ENCODE measurements at places on chromosomes 5 and 9.

DNA sequence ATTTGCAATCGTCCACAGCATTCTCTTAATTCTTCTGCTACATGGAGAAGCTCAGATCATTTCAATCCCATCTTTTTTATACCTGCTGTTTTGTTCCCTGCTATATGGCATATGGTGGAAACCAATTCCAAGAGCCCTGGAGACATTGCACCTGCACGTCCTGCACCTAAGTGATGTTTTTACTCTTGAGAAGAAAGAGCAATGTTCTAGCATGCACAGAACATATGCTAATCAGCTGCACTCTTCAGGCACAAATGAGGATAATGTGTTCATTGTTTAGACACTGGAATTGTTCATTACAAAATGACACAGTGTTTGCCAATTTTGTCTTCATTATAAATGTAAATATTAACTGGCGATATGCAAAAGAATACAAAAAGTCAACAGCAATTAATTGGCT lies 935.8 kb downstream of the TLE4 start:
- no peak for DNase-seq

GRCh38 chr5:77637998-77638762 lies at the start of gene OTP:
OTP (minus strand) TSS chr5:77638713; CDS start chr5:77638549, 164 bp downstream.
- DNase-seq, result no peak

- DNase-seq, result peak; percentile 52
Observed at GRCh38 chr5:157913575-157913974, 54.6 kb upstream of the CLINT1 start.

DNA sequence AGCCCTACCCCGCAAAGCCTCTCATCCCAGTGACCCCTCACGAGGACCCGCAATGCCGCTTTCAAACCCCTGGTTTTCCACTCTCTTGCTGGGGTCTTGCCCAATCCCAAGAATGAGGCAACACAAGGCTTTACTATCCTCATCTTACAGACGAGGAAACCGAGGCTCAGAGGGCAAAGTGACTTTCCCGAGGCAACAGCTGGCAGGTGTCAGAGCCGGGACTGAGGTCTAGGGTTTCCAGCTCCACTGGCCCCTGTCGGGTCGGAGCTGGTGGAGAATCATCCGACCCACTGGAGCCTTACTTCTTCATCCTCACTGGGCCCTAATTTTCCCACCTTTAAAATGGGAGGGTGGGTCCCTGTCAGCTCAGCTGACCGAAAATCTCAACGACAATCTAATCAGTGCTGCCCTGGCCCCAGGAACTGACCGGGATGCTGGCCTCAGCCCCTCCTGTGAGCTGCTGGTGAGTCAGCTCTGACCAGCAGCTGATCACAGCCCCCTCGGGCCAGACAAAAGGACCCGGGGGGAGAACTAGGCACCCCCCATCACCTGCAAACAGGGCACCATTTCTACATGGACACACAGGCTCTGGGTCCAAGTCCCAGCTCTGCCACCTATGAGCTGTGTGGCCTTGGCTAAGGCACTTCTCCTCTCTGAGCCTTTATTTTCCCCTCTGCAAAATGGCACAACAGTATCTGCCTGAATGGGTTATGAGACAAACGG lies 72.7 kb upstream of the STXBP1 start:
- no peak for DNase-seq

GRCh38 chr9:109705515-109705914 lies 74.5 kb upstream of the PALM2AKAP2 start:
- DNase-seq, result peak; percentile 2

DNA sequence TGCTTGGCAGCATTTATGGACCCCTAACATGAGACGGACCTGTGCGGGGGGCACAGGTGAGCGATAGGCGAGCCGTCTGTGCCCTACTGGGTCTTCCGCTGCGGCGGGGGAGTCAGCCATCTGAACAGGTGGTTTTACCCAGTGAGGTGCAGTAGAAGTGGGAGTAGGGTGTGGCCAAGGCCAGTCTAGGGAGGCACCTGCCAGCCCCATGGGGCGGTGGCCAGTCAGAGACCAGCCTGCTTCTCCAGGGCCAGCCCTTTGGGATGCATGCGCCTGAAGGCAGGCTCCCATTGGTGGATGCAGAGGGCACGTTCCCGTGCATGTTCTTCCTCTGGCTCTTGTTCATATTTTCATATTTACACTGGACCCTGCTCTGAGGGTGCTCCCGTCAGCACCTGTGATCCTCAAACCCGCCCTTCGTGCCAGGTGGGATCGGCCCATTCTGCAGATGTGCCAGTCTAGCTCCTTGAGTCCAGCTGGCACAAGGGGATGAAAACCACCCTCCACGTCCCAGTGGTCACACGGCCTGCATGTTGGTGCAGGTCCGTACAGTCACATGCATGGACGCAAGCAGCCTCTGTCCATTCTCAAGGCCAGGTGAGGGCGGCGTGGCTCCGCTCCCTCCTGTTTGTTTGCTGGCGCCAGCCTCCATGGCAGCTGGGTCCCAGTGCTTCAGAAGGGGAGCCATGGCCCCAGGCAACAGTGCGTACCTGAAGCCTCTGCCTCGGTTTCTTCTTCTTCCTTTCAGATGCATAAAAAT lies 9.0 kb downstream of the COL5A1 start:
- DNase-seq, result no peak

- DNase-seq, result peak; percentile 80
Observed at GRCh38 chr9:133945977-133946753, 46.0 kb downstream of the VAV2 start.

- no peak for DNase-seq
Observed at GRCh38 chr5:135993880-135994636, 34.7 kb upstream of the TGFBI start.

GRCh38 chr5:80990971-80991370 lies 30.8 kb downstream of the RASGRF2 start:
- no peak for DNase-seq

DNA sequence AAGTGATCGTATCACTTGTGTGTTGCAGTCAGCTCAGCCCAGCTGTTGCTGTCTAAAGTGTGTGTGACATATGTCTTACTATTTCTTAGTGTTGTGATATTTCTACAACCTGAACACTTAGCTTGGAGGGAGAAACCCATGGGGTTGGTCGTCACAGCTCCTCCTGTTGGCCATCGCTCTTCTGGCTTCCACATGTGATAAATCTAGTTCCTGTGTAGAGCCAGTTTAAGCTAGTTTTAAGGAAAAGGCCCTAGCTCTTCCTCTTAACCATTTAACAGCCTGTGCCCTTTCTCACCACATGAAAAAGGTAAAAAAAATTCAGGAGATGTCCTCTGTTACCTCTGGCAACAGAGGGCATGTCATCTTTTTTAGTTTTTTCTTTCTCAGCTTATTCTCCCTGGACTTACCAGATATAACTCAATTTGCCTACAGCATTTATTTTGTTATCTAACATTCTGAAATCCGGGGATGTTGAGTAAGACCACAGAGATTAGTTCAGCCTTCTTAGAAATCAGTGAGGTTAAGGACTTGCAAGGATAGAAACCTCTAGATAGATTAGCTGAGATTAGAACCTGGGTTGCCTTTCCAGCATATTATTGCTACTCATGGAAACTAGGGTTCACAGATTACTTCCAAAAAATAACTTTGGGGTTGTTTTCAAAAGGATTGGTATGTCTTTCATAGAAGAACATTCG lies 100.4 kb downstream of the GAPVD1 start:
- DNase-seq, result peak; percentile 43

- no peak for DNase-seq
Observed at GRCh38 chr9:94979904-94980507, 253.5 kb downstream of the AOPEP start.

GRCh38 chr9:72226146-72226812 lies 77.0 kb downstream of the GDA start:
- no peak for DNase-seq

GRCh38 chr9:88872192-88872946 lies 118.9 kb upstream of the S1PR3 start:
- DNase-seq, result no peak

GRCh38 chr9:132023419-132024180 lies 56.1 kb downstream of the MED27 start:
- DNase-seq, result no peak

DNA sequence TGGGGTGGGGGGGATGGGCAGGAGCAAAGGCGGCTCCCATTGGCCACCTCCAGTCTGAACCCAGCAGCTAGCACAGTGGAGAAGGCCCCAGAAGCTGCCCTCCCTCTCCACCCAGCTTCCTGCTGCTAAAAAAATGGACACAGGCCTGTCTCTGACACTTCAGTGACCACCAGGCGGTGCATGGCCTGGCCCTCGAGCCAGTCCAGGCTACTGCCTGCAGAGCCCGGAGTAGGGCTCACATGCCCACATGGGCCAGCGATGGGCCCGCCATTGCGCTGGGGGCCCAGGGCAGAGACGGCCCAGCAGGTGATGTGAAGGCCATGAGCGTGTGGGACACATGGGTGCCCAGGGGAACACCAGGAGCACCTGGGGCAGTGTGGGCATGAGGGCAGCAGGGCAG lies 52.1 kb upstream of the NOTCH1 start:
- no peak for DNase-seq

GRCh38 chr5:10709933-10710332 lies 51.1 kb downstream of the DAP start:
- DNase-seq, result no peak

GRCh38 chr9:87670572-87671264 lies 55.2 kb upstream of the CTSL start:
- DNase-seq, result no peak

DNA sequence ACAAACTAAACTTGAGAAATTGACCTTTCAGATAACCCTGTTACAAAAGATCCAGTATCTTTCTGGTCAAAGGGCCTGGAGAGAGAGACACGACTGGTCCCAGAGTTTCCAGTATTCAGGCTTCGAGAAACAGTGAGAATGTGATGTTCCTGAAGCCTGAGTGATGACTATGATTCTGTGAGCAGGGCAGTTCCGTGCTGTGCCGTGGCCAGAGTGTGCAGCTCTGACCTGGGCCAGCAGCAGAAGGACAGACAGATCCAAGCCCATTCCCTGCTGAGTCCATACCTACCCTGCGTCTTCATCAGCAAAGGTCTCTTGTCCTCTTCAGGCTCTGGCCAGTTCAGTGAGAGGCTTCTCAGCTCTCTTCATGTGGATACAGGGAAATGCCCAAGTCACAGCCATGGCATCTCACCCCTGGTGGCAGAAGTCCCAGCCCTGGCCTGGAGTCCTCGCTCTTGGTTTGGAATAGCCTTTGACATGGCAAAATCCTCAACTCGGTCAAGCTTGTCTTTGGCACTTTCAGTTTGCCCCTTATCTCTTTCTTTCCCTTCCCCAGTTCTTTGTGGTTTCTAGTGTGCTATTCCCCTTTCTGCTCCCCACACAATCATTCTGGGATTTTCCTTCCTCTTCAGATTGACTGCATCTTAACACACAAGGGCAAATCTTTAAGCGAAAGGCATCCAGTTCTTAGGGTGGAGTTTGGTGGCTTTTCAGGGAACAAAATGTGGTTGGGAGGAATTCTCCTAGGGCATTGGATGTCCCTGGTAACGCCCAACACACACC lies 107.7 kb downstream of the LIFR start:
- DNase-seq, result no peak

GRCh38 chr9:127884976-127885490 lies 7.6 kb upstream of the AK1 start:
- DNase-seq, result no peak

- DNase-seq, result no peak
Observed at GRCh38 chr5:59988396-59988795, 94.9 kb upstream of the PDE4D start.

DNA sequence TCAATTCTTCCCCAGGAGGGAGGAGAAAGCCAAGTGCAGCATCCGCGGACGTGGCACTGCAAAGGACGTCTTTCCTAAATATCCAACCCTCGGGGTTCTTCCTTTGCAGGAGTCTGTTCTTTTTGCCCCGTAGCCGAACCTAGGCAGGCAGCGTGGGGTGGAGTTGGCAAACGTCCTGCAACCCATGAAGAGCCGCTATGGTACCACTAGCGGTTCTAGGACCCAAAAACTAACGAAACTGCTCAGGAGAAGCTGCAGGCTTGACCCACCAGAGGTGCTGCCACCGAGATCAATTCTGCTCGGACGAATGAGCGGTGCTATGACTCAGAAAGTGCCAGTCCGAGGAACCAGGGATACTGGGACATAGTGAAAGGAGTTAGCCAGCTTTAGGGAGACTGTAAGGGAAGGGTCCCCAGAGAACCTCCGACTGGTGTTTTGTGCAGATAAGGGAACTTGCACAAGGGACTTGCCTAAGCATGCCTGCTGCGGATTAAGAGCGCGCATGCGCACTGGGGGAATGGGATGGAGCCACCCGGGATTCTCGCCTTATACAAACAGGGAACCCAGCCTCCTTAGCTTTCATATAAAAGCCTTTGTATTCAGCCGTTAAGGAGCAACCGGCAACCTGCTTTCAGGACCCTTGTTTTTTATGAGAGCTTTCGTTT lies 32.7 kb downstream of the ANXA2R start:
- DNase-seq, result peak; percentile 82

GRCh38 chr5:136364307-136364706 lies 1.0 kb downstream of the TRPC7 start:
- peak; percentile 3 for DNase-seq

DNA sequence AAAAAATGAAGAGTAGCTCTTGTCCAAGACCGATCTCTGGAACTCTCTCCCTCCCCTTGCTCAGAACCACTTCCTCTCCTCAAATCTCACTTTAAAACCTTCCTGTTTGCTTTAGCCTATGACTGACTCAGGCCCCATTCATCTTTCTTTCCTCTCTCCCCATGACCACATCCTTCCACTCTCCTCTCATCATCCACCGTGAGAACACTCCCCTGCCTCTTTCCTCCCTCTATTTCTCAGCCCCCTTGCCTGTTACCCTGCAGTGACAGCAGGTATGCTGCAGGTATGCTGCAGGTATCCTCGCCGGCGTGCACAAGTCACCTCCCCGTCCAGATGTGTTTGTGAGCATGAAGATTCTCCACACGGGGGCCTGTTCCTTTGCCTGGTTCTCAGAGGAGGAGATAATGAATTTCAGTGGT lies 505.3 kb downstream of the CCDC171 start:
- no peak for DNase-seq

DNA sequence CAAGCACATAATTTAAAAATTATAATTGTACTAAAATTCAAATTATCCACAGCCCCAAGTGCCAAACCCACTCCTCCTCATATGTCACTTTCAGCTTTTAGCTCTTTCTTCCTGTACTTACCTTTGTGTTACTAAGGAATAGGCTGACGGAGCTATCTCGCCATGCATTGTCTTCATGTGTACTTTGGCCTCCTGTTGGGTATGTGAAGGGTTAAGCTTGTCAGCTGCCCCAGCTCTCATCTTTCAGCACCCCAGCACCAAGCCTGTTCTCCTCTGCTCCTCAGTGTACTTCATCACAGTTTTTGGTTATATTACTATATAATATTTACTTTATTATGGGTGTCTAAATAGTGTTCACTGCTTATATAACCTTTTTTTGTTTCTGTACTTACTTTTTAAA lies 46.2 kb downstream of the OSTF1 start:
- DNase-seq, result no peak
